ENCODE measurements at places on chromosomes 11 and 22. TPM values are rescaled to one million over a fixed set of nuclear protein-coding genes. Genes with fewer than 3 reads are reported as not detected.

GRCh38 chr22:25357606-25358420 lies 138.4 kb downstream of the CRYBB2 start:
- DNase-seq, result peak; percentile 60
- no peak overlapping the region for H3K27ac ChIP-seq
- H3K4me3 ChIP-seq, result no peak overlapping the region

GRCh38 chr11:117940736-117941135 lies 11.5 kb upstream of the TMPRSS13 start:
- H3K4me1 ChIP-seq, result peaks cover 15% of the 10 kb centered on the region
- no peak overlapping the region for H3K27ac ChIP-seq
- no peaks in the 10 kb centered on the region for H3K36me3 ChIP-seq
- H3K4me3 ChIP-seq, result no peak overlapping the region

Gene FAM181B
- 0.35 TPM for total RNA-seq

DNA sequence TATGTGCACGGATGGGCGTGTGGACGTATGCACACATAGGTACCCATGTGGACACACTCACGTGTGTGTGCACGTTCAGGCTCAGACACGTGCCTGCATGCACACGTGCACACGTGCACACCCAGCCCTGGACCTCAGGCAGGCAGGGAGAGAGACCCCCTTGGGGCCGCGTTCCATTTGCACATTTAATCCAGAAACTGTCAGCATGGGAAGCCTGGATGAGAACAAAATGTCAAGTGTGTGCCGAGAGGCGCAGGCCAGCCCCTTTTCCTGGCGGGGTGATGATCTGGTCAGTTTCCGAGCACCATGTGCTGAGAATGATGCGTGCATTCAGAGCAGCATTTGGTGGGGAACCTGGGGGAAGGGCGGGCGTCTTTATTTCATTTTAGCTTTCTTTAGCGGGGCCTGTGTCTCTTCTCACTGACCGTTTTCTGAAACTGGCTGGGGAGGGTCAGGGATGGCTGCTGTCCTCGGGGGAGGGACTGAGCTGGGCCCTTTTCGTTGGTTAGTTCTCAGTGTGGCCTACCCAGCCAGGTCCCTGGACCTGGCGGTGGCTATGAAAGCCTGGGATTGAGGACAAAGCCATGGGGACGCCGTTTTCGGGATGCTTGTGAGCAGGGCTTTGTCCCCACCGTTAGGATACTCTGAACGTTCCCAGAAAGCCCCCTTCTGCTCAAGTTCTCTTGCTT lies 96.3 kb downstream of the KCNQ1 start:
- DNase-seq, result peak; percentile 77
- no peak overlapping the region for H3K27ac ChIP-seq
- no peaks in the 10 kb centered on the region for H3K36me3 ChIP-seq

- peak; percentile 93 for DNase-seq
- H3K4me1 ChIP-seq, result peaks cover 17% of the 10 kb centered on the region
- H3K36me3 ChIP-seq, result no peaks in the 10 kb centered on the region
Observed at GRCh38 chr11:1563697-1564534, 8.2 kb downstream of the DUSP8 start.

GRCh38 chr11:32092581-32093170 lies 1.8 kb downstream of the RCN1 start:
- H3K4me1 ChIP-seq, result peaks cover 58% of the 10 kb centered on the region
- DNase-seq, result no peak
- H3K27ac ChIP-seq, result peak overlapping the region; percentile 95
- H3K27me3 ChIP-seq, result no peaks in the 10 kb centered on the region

GRCh38 chr22:42993651-42994275 lies 21.2 kb downstream of the PACSIN2 start:
- no peak for DNase-seq
- H3K36me3 ChIP-seq, result no peaks in the 10 kb centered on the region
- H3K4me3 ChIP-seq, result no peak overlapping the region
- peaks cover 75% of the 10 kb centered on the region for H3K4me1 ChIP-seq

Gene FOLR1
- total RNA-seq, result not detected

Gene LRRC10B
- total RNA-seq, result not detected

DNA sequence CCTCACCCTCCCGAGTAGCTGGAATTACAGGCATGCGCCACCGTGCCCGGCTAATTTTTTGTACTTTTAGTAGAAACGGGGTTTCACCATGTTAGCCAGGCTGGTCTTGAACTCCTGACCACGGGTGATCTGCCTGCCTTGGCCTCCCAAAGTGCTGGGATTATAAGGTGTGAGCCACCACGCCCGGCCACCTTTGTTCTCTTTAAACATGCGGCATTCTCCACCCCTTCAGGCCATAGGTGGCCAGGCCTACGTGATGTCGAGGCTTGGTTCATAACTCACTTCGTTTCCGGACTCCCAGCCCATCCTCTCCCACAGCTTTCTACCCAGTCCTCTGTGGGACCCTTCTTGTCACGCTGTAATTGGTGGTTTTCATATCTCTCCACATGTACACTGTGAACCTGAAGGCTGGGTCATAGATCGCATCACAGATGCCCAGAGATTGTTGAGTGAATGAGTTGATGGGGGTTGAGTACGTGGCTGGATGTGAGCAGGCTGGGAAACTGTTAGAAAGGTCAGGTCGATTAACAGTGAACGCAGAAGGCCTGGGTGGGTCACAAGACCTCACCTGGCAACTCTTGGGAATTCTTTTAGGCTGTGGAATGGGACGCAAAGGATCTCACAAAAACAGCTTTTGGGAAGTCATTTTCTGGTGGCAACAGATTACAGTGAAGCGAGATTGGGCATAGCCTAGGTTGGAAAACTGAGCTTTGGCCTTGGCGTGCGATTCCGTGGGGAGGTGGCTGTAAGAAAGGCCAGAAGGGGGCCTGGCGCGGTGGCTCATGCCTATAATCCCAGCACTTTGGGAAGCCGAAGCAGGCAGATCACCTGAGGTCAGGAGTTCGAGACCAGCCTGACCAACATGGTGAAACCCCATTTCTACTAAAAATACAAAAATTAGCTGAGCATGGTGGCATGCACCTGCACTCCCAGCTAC lies 44.5 kb downstream of the ST14 start:
- H3K36me3 ChIP-seq, result peaks cover 3% of the 10 kb centered on the region
- no peak for DNase-seq
- H3K27ac ChIP-seq, result no peak overlapping the region
- H3K4me3 ChIP-seq, result no peak overlapping the region
- peaks cover 23% of the 10 kb centered on the region for H3K27me3 ChIP-seq

DNA sequence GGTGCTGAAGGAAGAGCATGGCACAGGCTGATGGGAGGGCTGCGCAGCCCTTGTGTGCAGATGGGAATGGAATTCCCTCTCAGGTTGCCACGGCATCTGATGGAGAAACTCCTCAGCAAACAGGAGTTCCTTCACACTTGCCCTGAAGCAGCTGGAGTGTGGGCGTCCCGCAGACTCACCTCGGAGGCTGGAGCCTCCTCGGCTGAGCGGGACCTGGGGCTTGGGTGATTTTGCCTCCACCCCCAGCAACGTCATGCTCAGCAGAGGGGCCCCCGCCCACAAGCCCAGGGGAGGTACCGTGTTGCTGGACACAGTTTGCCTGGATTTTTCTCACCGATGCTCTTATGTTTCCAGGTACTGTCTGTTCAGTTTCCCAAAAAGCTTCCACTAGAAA lies 63.4 kb downstream of the MYO7A start:
- no peak for DNase-seq
- H3K27me3 ChIP-seq, result no peaks in the 10 kb centered on the region
- no peaks in the 10 kb centered on the region for H3K36me3 ChIP-seq
- H3K4me1 ChIP-seq, result peaks cover 3% of the 10 kb centered on the region
